HL-60 (cell line): ENCODE measurements at places on chromosomes 1 and 21.

DNA sequence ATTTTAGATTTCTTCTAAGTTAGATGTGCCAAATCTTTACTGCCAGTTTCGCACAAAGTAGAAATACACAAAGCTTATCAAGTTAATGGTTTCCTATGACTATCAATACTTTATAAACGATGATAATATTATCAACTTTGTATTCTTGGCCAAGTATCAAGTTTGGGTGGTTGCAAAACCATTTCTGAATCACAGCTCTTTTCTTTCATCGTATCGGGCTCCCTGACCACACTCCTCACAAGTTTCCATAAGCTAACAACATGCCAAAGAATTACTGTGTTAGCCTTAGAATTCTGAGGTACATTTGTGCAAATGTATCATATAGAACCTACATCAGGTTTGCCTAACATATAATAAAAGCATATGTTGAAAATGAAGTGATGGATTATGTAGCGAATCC is 311.0 kb downstream of the KCTD3 start:
- no peak for DNase-seq

DNA sequence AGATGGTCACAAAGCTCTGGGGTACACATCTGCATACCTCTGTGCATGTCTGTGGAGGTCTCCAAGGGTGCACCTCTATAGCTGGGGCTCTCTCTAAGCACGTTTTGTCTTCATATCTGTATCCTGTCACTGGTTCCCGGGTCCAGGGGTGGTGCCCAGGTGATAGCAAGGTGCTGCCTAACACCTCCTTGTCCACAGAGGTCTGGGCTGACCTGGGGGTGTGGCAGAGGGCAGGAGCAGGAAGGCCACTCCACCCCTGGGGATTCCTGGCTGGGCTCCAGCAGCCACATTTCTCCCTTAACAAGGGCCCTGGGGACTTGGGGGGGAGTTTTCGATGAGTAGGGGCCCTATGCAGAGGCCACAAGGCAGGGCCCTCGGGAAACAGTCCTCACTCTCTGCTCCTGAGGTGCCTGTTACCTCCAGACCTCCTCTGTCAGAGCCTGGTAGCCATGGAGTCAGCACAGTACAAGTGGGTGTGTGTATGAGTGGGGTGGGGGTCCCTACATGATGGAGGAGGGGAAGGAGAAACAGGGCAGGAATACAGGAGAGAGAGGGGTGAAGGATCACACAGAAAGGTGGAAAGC is 7.0 kb upstream of the CDCP2 start:
- DNase-seq, result no peak

- peak; percentile 65 for DNase-seq
Measured at GRCh38 chr1:212671342-212672031, 28.2 kb downstream of the BATF3 start.

DNA sequence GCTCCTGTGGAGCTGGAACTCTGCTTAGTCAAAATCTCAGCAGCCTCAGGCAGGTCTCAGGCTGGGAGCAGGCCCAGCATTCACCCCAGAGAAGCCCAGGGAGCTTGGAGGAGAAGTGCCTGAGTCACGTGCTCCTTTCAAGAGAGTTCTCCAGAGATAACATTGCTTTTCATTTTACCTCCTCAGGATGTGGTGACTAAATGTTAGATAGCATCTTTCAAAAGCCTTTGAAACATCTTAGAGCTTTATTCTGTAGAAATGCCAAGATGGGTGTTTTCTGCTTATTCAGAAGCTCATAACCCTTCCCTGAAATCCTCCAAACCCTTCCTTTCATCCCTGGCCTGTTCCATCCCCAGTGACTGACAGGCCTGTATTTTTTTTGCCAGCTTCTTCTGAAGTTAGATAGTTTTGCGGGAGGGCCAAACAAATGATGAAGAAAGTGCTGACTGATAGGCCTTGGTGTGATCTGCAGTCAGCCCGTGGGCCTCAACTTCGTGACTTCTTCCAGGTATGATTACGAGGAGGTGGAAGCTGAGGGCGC is 58.0 kb downstream of the PGM1 start:
- DNase-seq, result no peak

- DNase-seq, result no peak
Measured at GRCh38 chr1:183191833-183192232, 5.8 kb downstream of the LAMC2 start.

DNA sequence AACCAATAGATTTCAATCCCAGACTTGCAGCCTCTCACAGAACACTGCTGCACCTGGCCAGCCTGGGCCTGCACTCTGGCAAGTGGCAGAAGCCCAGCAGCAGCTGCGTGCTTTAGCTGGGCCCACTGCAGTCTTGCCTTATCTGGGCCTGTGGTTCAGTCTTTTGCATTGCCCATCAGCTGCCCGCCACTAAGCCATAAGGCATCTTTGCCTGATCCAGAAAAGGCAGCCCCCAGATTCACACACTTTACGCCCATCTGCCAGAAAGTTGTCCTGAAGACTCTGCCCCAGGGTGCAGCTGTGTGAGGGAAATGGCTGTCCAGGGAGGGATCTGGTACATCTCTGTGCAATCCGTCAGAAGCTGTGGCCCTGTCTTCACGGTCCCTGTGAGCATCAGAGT is 217.0 kb downstream of the DNAH14 start:
- no peak for DNase-seq

DNA sequence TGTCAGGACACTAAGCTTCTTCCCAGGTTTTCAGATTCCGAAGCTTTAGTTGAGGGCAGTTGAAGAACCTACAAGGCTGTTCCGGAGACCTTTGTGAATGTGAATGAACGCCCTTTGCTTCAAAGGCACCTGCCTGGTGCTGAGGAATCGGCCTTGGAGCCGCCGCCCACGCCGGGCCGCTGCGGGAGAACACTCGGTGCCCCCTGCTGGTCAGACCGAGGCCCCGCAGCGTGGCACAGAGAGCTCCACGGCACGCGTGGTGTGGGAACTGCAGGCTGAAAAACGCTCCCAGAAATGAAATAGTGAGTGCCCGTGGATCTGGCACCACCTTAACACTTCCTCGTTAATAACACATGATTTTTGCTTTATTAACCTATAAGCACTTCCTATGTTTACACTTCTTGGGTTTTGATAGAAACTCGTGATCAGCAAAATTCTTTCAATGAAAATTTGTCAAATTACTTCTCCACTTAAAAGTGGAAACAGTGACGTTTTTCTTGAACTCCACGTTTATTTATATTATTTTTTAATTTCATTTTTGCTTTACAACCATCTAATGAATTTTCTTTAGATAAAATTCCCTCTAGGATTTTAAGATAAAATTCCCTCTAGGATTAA is 460.6 kb downstream of the DSCAM start:
- peak; percentile 28 for DNase-seq

- no peak for DNase-seq
Measured at GRCh38 chr1:183636334-183636682, 725 bp upstream of the ARPC5 start.

DNA sequence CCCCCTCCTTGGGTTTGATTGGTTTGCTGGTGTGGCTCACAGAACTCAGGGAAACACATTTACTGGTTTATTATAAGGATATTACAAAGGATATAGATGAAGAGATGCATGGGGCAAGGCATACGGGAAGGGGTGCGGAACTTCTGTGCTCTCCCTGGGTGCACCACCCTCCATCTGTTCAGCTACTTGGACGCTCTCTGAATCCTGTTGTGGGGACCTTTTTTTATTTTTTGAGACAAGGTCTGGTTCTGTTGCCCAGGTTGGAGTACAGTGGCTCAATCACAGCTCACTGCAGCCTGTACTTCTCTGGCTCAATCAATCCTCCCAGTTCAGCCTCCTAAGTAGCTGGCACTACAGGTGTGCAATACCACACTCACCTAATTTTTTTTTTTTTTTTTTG is 7.4 kb downstream of the LURAP1 start:
- DNase-seq, result no peak

DNA sequence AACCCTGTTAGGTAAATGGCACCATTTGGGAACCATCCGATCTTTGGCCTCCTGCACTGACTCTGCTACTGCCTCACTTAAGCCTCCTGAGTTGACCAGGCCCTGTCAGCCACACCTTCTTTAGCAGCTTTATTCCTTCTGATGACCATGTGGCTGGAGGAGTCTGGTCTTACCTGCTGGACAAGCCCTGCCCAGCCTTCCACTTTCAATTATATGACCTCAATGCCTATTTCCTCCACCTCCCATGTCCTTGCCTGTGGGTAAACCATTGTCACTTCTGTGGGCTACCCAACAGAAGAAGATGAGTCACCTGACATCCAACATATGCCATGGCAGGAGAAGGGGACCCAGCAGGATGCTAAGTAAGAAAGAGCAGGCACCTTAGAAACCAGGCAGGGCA is 393.8 kb downstream of the NTNG1 start:
- no peak for DNase-seq
